ENCODE measurements at places on chromosomes 6 and 20.

DNA sequence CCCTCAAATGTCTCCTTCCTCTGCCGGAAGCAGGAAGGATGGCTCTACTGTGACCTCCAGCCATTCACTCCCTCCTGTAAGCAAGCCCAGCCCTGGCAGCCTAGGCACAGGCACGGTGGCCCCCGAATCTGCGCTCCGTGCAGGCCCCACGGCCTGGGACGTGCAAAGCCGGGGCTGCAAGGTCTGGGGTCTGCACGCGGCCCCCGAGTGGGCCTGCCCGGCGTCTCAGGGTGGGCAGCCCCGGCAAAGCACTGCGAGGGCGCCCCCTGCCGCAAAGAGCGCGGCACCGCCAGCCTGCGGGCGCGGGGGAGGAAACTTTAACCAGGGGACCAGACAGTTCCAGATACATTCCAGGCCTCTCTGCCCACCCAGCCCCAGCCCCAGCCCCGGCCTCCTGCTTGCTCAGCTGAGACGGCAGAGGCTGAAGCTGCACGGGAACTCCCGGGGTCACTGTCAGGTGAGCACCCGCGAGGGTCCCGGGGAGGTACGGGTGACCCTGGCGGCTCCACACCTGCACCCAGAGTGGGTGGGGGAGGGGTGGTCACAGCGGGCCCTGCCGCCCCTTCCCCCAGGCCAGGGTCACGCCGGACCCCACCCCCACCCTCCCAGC lies 98.8 kb downstream of the ASXL1 start:
- DNase-seq, result no peak

- no peak for DNase-seq
These were observed 455.7 kb upstream of the SOX4 start for GRCh38 chr6:21137700-21138335.

DNA sequence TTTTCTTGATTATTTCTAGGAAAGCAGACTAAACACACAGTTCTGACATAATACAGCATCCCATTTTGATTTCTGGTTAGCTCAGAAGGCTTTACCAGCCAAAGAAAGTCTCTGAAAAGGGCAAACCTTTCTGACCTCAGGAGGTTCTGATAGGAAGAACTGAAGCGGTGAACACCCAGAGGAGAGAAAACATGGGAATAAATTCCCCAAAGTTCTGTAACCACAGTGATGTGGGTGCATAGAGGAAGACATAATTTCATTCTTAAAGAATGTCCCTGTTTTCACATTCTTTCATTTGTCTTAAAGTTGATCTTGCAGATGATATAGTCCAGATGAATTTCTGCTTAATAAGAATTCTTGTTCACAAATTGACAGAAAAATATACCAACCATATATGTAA lies 60.3 kb downstream of the RSPO3 start:
- DNase-seq, result no peak

DNA sequence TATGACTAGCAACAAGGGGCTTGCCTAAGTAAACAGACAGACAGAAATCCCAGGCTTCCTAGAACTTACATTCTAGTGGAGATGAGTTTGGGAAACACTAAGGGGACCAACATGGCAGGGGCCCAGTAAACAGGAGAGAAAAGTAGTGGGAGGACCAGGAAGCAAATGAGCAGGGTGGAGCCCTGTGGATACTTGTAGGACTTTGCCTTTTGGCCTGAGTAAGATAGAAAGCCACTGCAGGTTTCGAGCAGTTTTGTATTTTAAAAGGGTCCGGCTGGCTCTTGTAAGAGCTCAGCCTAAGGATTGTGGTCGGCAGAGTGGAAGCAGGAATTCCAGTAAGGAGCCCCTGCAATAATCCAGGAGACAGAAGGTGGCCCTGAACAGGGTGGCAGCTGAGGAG lies 125.5 kb downstream of the MAP3K7 start:
- DNase-seq, result no peak
